ENCODE measurements at places on chromosomes 3 and 15.

DNA sequence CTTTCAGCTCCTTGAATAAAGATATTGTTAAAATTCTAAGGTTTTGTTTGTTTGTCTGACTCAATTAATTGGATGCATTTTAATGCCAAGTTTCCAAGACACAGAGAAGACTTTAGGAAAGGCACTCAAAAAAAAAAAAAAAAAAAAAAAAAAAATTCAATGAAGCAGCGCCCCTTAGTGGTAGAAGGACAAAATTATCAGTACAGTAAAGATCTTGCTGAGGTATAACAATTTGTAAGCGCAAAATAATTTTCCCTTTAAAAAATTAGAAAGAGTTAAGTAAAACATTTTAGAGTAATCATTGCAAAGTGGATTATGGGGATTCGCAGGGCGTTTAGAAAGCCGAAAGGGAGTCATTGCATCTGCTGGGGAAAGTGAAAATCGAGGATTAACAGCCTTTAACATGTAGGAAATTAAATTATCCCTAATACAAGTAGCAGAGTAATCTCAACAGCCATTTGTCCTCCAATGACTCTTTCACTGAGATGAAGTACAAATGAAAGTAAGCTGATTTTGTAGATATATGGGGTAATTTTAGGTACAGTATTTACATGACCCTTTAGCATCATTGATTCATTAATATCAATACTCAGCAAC, 5.8 kb upstream of the DIS3L start:
- DNase-seq = no peak

DNA sequence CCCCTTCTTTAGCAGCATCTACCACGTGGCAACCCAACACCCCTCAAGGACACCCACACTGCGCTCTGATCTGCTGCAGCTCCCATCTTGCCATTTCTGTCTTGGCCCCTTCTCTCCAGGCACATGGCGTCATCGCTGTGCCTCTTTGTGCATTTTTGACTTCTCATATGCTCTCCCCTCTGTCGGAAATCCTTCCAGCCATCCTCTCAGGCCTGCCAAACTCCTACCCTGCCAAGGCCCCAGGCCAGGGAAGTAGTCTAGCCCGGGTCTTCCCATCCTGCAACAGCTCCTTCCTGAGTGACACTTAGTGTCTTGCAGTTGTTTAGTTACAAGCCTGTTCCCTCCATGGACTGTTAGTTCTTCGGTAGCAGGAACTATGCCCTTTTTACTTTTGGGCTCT, 34.0 kb upstream of the CTXND1 start:
- DNase-seq = no peak

- no peak for DNase-seq
These were observed at the start of gene ZMYND10 for GRCh38 chr3:50345586-50346234. ZMYND10 (minus strand) TSS chr3:50345732; CDS start chr3:50345579, 153 bp downstream.

GRCh38 chr3:123322866-123323265, 121.1 kb downstream of the SEC22A start:
- no peak for DNase-seq

GRCh38 chr3:195873971-195874370, 34.4 kb downstream of the TNK2 start:
- no peak for DNase-seq

- no peak for DNase-seq
These were observed 1.7 kb downstream of the HEG1 start for GRCh38 chr3:125054062-125054448.

- DNase-seq = peak; percentile 47
These were observed 32.9 kb downstream of the GJD2 start for GRCh38 chr15:34721802-34722438.

GRCh38 chr3:22713936-22714335, 489.2 kb upstream of the UBE2E2 start:
- peak; percentile 61 for DNase-seq

DNA sequence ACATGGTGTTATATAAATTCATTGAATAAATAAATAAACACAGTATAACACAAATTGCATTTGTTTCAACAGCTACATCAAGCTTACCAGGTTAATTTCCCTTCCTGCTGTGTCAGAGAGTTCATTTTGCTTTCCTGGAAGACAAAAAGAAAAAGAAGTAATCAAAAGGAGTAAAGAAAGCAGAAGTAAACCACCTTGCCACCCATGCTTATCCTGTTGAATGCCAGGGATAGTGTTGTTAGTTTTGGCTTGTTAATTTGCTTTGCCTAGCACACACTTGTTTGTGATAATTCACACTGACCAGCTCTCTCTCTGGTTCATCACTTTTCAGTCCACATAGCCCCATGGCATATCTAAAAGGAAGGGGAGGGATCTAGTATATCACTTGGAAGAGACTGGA, 29.6 kb downstream of the BTLA start:
- DNase-seq = no peak

DNA sequence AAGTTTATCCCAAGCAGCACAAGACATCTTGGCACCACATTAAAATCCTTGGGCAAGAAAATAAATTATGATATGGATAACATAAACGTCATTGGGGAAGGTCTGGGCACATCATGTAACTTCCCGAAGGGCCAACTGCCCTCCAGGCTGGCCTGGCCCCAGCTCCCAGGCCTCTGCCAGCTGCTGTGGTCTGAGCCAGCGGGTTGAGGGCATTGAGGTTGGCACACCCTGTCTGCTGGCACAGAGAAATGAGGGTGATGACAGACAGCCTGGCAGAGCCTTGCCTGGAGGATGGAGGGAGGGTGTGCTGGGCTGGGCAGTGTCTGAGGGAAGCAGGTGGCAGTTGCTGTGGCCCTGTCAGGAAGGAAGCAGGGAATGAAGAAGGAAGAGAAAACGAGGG, 3.3 kb upstream of the RBSN start:
- peak; percentile 43 for DNase-seq

DNA sequence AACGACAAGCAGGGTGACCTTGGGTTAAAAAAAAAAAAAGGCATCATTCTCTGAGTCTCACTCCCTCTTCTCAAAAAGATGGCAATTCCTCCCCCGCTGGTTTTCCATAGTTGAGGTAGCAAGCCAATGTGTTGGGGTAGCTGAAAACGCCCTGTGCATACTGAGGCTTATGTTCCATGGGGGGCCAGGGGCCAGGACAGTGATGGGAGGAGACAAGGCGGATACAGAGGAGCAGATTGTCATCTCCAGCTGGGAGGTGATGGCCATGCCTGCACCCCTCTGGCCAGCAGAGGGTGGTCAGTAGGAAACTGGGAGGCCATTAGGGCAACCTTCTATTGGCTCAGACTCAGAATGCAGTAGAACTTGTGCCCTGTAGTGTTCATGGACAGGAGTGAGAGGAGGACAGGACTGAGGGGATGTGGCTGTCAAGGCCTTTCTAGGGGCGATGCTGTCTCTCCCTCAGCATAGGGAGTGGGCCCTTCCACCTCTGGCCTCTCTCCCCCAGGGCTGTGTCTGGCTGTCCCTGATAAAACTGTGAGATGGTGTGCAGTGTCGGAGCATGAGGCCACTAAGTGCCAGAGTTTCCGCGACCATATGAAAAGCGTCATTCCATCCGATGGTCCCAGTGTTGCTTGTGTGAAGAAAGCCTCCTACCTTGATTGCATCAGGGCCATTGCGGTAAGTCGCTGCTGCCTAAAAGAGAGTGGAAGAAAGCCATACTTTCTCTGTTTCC, 1.9 kb downstream of the TF start:
- no peak for DNase-seq

DNA sequence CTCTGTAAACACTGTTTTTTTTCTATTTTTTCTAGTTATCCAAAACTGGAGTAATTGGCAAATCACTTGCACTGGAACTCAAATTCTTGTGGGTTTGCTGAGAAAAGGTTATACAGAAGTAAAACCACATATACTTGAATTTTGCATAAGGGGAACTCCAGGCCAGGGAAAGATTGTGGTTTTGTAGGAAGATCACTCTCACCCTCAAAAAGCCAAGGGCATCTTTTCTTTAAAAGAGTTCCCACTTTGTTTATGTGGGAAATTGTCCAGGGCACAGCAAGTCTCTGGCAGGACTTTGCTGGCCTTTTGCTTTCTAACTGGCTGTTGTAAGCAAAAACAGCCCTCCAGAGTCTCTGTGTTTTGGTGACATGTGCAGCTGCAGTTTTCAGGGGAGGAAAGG, 340.3 kb upstream of the RBMS3 start:
- DNase-seq = peak; percentile 89

GRCh38 chr3:60146121-60146520, 1096.3 kb upstream of the CFAP20DC start:
- DNase-seq = no peak

- no peak for DNase-seq
These were observed 51.6 kb downstream of the EIF3J start for GRCh38 chr15:44588541-44588940.

DNA sequence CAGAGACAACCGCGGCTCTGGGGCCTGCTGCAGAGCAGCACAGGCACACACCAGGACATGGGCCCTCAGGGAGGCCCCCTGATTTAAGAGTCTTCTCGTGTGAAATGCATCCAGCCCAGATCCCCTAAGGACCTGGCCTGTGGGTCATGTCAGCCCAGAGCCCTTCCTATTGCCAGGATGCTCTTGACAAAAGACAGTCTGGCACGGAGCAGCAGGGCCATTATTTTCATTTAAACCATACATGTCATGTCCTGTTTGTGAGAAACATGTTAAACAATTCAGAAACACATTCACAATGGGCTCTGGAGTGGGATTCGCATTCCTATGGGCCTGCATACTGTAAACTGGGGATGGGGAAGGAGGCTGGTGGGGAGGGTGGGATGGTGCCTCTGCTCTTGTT, 367.4 kb upstream of the WNT5A start:
- DNase-seq = no peak

DNA sequence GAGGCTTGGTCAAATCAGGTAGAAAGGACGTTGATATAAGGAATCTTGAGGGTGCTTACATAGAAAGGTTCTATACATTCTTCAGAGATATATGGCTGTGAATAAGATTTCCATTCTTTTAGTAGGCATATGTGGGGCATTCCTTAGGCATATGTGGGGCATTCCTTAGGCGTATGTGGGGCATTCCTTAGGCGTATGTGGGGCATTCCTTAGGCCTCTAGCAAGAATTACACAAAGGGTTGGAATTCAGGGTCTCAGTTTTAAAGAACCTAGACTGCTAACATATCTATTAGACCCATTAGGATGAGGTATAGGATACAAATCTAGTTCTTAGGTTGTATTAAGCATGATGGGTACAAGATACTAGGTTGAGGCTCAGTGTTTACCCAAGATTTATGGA, 607.8 kb downstream of the SI start:
- DNase-seq = no peak

Measured in H4 (cell line).